ENCODE measurements at places on chromosomes 12 and 14.

DNA sequence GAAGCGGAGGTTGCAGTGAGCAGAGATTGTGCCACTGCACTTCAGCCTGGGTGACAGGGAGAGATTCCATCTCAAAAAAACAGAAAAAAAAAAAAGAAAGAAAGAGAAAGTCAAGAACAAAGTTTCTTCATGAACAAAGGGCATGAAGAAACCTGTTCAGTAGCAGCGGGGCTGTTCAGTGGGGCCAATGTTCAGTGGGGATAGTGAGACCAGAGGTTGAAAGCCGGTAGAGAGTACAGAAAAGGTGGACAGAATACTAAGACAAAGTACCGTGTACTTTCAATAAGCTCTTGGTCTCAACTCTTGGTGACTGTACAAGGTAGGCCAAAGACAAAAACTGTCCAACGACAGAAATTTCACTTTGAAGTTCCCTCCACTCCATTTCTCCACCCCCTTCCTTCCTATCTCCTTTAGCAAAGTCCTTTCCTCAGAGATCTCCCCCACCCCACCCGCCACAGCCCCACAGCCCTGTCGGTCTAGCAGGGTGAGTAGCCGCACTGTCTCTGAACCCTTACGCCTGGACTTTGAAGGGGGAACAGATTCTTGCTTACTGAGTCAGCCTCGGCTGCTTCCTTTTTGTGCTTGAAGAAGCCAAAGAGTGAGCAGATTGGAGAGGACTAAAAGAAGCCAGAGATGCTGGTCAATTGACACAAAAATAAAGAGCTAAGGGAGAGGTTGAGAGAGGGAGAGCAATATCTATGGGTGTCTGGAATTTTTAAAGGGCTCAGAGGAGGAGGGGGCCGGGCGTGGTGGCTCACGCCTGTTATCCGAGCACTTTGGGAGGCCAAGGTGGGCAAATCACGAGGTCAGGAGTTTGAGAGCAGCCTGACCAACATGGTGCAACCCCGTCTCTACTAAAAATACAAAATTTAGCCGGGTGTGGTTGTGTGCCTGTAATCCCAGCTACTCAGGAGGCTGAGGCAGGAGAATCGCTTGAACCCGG, 44.2 kb upstream of the FOS start:
- no peak for DNase-seq

DNA sequence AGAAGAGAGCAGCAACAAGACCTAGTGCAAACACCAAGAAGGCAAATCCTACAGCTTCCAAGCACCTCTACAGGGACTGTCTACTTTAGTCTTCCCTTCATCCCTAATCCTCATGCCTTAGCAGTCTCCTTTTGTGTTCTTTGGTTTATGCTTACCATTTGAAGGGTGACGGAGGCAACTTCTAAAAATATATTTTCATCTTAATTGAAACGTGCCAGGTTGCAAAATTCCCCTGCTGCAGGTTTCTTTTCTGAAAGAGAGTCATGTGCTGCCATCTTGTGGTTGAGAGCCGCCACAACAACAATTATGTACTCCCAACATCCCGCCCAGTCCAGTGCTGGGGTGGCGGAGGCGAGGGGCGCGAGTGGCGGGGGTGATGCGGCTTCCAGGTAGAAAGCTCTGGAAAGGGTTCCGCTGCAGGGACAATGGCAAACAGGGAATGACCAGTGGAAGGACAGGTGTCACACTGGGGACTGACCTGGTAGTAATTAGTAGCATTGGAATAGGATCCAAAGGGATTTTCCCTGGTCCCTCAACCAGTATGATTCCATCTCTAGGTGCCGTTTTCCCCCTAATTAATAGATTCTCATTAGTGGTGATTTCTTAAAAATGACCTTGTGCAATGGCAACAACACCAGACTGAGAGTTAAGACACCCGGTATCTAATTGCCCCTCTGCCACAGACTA, 80.3 kb upstream of the GNG2 start:
- peak; percentile 62 for DNase-seq

DNA sequence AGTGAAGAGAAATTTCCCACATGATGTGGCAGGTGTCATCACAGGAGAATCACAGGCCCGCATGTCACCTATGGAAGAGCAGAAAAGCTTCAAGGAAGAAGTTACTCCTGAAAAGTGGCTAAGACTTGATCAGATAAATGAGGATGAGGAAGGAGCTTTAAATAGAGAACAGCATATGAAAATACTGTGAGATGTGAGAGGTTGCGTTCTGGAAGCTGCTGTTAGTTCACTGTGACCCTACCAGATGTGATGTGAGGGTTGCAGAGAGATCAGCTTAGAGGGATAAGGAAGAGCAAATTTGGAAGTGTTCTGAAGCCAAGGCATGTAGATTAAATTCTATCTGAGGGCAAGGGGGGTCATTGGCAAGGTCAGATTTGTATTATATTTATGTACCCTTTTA, 17.1 kb downstream of the ERP27 start:
- DNase-seq, result no peak

- DNase-seq, result no peak
These were observed 97.6 kb downstream of the RAD52 start for GRCh38 chr12:851913-852312.

GRCh38 chr12:53948650-53949593, 5.8 kb upstream of the HOXC12 start:
- no peak for DNase-seq

GRCh38 chr12:33472299-33472698, 32.7 kb upstream of the SYT10 start:
- no peak for DNase-seq

All from amygdala (tissue), 56 donors.